Foreskin keratinocyte (primary cell): ENCODE measurements at places on chromosomes 16 and 17. TPM values are rescaled to one million over a fixed set of nuclear protein-coding genes. Genes with fewer than 3 reads are reported as not detected.

GRCh38 chr17:50440172-50440837 is 14.3 kb downstream of the ACSF2 start:
- DNase-seq = no peak

DNA sequence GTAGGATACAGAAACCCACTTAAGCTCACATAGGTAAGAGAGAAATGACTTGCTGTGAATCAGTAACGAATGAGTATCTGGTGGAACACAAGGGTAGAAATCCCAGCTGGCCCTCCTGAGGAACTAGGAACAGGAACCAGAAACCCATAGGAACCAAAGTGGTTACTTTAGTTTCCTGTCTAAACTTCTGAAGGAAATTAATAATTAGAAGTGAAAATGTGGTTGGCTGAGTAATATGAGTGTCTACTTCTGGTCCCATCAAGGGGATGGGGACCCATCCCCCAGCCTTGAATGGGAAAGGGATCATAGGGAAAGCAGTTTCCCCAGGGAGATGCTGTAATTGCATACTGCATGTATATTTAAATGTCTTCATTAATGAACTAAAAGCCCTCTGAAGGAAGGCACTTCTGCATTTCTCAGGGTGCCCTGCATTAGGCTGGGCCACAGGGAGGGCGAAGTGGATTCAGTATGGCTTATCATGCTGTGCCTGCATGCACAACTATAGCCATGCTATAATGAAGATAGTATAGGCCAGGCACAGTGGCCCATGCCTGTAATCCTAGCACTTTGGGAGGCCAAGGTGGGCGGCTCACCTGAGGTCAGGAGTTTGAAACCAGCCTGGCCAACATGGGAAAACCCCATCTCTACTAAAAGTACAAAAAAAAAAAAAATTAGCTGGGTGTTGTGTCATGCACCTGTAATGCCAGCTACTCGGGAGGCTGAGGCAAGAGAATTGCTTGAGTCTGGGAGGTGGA is 45.6 kb downstream of the CYB5B start:
- no peak for DNase-seq

- no peak for DNase-seq
Observed at GRCh38 chr17:77644181-77645071, 314.1 kb upstream of the TNRC6C start.

Gene LGALS9
- polyA plus RNA-seq = 1.7 and 1.9 TPM in 2 replicates

Gene PMFBP1
- polyA plus RNA-seq = 0.01 and 0.12 TPM in 2 replicates

Gene UMOD
- polyA plus RNA-seq = not detected in 2 replicates

Gene CORO6
- 19.3 and 33.1 TPM in 2 replicates for polyA plus RNA-seq

Gene EVPL
- 10.9 and 12.6 TPM in 2 replicates for polyA plus RNA-seq
